ENCODE measurements at places on chromosomes 3 and 15.

DNA sequence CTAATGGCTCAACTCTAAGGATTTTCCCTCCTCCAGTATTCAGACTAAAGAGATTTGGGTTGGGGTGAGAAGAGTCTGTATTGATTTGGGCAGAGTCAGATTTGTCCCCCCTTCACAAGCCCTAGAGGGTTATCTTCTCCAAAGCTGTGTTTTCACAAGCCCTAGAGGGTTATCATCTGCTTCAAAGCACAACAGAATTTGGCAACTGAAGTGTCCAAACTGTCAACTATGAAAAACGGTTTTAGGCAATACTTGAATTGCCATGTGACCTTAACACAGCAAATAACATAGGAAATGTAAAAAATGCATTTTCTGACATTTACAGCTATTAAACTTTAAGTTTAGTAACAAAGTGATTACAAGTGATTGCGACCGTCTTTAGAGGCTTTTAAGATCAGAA is 119.9 kb downstream of the IMPG2 start:
- DNase-seq = no peak

GRCh38 chr3:37934631-37935289 is 55.8 kb upstream of the VILL start:
- no peak for DNase-seq

- no peak for DNase-seq
Observed at GRCh38 chr3:37148208-37148607, 26.2 kb downstream of the LRRFIP2 start.

DNA sequence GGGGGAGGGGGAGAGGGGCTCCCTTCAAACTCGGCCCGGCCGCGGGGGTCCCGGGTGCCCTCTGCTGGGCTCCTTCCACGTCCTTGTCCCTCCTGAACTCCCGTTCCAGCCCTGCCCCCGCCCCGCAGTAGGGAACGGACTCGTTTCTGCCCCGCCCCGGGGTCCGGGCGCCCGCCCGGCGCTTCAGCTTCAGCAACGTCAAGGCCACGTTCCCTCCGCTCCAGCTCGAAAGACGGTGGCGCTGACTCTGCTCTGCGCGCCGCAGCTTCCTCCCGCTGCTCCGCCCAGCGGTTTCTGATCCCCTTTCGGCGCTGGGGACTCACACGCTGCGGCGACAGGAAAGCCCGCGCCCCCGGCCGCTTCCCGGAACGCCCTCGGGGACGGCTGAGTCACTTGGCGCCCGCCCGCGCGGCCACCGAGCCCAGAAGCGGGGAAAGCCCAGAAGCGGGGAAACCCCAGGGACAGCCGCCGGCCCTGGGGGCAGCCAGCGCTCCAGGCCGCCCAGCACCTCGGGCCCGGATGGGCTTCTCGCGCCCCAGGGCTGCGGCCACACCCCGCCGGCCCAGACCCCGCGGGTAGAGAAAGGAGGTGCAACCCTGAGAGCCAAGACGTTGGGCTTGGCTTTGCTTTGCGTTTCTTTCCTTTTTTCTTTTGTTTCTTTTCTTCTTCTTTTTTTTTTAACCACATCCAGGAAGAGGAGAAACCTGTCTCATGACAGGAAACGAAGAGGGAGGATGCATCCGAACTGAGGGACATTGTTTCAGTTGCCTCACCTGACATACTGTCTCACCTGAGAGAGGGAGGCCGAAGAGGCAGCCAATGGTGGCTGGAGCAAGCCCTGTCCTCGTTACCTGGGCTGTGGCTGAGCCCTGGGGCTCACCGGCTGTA is 28.9 kb downstream of the ARHGAP31 start:
- peak; percentile 93 for DNase-seq

DNA sequence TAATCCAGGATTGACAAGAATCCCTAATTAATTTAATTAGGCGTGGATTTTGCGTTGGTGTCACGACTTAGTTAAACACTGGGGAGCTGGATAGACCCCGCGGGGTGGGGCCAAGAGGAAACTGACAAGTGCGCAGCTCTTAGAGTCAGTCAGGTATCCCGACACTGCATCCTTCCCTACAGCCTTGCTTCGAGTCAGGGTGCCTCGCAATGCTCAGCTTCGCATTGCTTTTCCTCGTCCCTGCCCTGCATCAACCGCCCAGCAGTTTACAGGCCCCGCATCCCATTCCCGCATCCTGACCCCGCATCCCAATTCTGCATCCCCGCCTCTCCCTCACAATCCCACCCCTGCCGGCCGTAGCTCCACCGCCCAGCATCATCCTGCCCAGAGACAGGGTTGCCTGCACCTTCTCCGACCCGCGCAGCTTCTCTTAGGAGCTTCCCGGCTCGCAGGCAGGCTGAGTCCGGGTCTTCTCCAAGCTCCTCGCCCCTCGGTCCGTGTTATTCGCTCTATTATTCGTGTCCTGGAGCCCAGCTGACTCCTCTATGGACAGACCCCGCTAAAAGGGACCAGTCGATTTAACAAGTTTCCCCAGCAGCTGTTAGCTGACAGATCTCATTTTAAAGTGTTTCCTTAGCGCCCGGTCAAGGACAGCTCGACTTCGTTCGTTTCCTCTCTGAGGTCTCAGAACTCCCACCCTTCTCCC is 699 bp upstream of the SHOX2 start:
- no peak for DNase-seq

GRCh38 chr3:115628075-115628412 is 4.7 kb downstream of the GAP43 start:
- no peak for DNase-seq

DNA sequence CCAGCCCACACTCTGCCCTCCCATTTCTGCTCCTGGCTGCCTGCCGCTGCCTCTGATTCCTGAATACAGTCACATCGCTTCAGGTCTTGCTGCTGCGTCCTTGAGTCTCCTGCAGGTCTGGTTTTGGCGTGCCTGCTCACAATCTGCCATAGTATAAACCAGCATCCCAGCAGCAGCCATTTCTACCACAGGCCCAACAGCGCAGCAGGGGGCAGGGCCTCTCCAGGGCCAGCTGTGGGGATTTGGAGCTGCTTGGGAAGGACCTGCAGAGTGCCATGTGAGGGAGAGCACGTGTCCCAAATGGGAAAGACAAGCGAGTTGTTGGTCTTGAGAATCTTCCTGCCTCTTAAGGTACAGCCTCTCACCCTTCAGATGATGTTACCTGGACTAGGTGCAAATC is 398.3 kb upstream of the PPP2R3A start:
- no peak for DNase-seq

- DNase-seq = no peak
Observed at GRCh38 chr3:173733029-173733652, 335.6 kb downstream of the NLGN1 start.

DNA sequence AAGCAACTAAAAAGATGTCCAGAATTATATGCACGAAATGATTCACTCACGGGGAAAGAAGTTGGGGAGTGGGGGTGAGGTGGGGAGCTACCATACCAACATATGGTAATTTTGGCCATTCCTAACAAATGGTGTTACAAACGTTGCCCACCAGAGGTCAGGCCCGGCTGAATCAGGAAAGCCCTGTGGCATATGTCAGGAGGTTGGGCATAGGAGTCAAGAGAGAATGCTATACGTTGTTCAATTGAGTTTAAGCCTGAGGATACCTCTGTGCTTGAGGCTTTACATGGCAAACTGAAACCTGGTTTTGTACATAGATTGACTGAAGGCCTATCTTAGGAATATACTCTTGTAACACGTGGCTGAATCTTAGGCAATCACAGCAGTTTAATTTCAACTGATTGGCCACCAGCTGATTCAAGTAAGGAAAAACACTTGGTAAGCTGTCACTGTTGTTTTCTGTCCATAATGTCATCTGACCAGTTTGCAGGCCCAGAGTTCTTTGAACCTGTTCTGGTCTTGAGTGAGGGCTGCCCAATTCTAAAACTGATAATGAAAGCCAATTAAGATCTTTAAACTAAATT is 23.4 kb upstream of the SLC2A2 start:
- DNase-seq = peak; percentile 8

DNA sequence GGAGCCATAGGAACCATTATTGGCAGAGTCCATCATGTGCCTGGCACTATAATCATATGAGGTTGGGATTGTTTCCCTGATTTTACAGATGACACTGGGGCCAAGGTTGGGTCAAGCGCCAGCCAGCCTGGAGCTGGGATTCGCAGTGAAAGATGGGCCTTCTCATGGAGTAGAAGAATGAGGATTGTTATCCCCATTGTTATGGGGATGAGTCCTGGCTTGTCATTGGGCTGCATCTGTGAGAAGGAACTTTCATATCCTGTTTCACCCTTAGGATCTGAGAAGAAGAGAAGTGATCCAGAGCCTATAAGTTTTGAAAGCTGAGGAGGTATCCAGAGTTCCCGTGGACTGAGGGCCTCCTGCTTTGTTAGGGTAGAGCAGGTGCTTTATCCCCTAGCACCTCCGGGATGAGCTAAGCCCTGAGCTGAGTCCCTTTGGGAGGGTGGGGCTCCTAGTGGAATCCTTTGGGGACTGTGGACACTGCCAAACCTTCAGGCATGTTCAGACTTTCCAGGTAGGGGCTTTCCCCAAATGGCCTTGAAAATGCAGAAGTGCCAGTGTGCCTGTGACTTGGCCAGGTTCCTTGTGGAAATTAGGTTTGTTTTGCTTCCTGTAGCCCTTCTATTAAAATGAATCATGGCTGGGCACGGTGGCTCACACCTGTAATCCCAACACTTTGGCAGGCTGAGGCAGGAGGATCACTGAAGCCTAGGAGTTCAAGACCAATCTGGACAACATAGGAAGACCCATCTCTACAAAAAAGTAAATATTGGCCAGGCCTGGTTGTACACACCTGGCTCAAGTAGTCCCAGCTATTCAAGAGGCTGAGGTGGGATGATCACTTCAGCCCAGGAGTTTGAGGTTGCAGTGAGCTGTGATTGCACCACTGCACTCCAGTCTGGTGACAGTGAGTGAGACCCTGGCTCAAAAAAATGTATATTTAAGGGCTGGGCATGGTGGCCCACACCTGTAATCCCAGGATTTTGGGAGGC is 30.2 kb upstream of the BSN start:
- DNase-seq = no peak

GRCh38 chr3:39329493-39329892 is at the start of gene CCR8:
Gene CCR8 (plus strand): TSS chr3:39329709. CDS start chr3:39332332, 2,623 bp downstream.
- no peak for DNase-seq

- peak; percentile 42 for DNase-seq
Observed at GRCh38 chr15:89781891-89782618, 5.9 kb downstream of the MESP2 start.

- DNase-seq = no peak
Observed at GRCh38 chr3:189914799-189915198, 205.9 kb downstream of the P3H2 start.

GRCh38 chr15:70035719-70036077 is 62.0 kb downstream of the TLE3 start:
- DNase-seq = peak; percentile 46

DNA sequence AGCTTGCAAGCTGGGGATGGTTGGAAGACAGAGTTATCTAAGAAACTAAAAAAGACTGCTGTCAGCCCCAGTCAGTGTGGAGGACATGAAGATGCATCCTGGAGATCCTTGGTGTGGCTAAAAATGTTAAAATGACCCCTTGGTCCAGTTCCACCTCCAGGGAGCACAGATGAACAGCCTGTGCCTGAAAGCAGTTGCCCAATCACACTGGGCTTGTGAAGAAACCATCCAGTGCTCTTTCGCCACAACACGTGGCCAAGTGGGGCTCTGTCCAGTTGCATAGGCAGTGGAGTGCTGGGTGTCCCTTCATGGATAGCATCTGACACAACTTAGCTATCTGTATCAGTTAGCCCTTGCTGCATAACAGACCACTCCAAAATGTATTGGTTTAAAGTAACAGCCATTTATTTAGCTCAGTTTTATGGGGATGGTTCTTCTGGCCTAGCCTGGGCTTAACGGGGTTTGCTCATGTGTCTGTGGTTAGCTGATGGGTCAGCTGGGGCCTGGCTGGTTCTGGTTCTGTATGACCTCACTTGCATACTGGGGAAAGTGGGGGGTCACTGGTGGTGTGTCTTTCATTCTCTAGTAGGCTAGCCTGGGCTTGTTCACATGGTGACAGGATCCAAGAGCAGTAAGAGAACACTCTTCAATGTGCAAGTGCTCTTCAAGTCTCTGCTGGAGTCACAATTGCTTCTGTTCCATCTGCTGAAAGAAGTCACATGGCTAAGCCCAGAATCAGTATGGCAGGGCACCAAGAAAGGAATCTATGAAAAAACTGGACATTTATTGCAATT is 226.2 kb downstream of the PDCD6IP start:
- DNase-seq = no peak

GRCh38 chr15:86620641-86621349 is 541.1 kb downstream of the AGBL1 start:
- no peak for DNase-seq

DNA sequence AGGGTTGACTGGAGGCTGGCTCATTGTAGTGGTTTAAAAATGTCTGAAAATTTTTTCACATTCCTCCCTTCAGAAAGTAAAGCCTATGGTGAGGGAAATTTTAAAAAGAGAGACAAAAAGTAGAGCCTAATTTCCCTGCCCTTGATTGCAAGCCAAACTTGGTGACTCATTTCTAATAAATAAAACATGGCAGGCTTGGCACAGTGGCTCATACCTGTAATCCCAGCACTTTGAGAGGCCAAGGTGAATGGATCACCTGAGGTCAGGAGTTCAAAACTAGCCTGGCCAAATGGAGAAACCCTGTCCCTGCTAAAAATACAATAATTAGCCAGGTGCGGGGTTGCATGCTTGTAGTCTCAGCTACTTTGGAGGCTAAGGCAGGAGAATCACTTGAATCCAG is 18.9 kb upstream of the ARRDC4 start:
- no peak for DNase-seq

GRCh38 chr15:93020976-93021772 is 67.8 kb downstream of the RGMA start:
- no peak for DNase-seq

- DNase-seq = no peak
Observed at GRCh38 chr3:170145278-170145677, 36.3 kb downstream of the PHC3 start.

DNA sequence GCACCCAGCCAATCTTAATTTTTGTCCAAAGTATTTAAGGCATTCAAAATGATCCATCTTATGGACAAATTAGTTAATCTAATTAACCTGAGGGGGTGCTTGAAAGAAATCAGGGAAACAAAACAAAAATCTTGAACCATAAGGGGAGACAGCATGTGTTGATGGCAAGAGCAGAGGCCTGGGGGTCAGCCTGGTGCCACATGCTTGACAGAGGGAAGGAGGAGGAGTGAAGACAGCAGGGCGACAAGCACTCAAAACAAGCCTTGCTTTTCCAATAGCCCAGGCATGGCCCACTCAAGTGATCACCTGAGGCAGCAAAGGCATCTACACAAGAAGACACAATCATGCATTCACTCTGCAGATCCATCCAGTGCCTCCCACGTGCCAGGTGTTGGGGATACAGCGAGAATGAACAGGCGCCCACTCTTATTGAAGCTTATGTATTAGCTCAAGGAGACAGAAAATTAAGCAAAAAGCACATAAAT is 25.0 kb upstream of the MGLL start:
- no peak for DNase-seq

GRCh38 chr15:86905625-86906256 is 826.1 kb downstream of the AGBL1 start:
- DNase-seq = no peak

Data from CD4-positive, alpha-beta T cell treated with Interferon gamma for 1 hour (primary cell).